MM.1S (cell line): ENCODE measurements at places on chromosomes 11 and 22.
A peak's percentile ranks its signal among the peaks of the same experiment; 100 is the strongest.

DNA sequence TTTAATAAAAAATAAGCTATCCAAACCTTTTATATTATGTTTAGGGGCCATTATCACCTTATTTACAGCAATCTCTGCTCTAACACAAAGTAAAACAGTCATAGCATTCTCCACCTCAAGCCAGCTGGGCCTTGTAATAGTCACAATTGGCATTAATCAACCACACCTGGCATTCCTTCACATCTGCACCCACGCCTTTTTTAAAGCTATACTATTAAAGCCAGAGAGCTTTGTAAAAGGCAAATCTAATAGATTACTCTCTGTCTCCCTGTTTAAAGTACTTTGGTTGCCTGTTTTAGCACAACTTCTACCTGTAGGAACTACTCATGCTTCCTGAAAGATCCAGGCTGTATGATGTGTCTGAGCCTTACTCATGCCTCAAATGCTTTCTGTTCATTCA lies 113.1 kb downstream of the CSNK2A3 start:
- H3K4me3 ChIP-seq, result no peak overlapping the region
- DNase-seq, result no peak
- no peaks in the 10 kb centered on the region for H3K4me1 ChIP-seq

DNA sequence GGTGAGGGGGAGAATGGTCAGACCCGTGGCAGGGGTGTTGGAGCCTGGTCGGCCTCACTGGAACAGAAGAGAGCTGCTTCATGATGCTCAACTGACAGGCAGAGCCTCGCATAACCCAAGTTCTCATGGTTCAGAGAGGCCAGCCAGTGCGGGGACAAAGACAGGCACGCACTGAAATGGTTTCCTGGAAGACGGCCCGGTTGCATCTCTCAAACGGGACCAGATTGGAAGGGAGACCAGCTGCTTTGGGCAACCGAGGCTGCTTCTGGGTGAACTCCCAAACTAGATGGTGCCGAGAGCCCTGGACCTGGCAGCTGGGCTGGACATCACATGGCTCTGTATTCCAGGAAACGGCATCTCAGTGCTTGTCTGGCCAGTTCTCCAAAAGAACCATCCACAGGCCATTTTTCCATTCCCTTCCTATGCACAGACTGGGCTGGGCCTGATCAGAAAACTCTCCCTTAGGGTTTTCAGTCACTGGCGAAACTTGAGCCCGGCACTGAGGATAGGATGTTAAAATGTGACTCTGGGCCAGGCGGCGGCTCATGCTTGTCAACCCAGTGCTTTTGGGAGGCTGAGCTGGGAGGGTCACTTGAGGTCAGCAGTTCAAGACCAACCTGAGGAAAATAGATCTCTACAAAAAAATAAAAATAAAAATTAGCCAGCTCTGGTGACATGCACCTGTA lies 80.1 kb upstream of the PRODH start:
- no peak overlapping the region for H3K27ac ChIP-seq
- H3K27me3 ChIP-seq, result peaks cover 19% of the 10 kb centered on the region
- H3K36me3 ChIP-seq, result no peaks in the 10 kb centered on the region
- H3K4me1 ChIP-seq, result no peaks in the 10 kb centered on the region
- H3K4me3 ChIP-seq, result no peak overlapping the region

DNA sequence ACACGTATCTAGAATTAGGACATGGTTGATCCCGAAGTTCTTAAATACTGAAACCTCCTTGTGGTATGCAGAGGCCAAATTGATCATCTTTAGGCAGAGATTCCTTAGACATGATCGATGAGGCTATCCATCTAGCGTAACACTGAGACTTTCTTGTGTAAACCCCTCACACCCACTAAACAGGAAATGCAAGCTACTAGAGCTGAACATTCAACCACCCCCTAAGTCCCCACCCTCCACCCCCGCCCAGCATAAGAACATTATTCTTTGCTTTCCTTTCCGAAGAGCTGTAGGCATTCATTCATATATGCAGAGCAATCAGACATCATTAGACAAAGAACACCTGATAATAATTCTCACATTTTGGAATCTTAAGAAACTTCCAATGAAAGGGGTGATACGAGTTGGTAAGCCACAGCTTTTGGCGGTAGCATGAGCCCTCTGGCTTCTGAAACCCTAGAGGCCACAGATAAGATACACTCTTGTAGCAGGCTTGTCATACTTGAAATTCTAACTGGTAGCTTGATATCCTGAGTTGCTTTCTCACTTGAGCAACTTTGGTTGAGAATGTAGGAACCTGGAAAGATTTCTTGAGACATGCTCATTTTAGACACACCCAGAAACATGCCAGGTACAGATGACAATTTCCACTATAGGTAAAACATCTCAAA lies 42.2 kb downstream of the FLI1 start:
- no peak overlapping the region for H3K4me3 ChIP-seq
- DNase-seq, result peak; percentile 69
- H3K27me3 ChIP-seq, result no peaks in the 10 kb centered on the region
- peaks cover 92% of the 10 kb centered on the region for H3K4me1 ChIP-seq
- peak overlapping the region; percentile 99; the same call in 1 of the 2 replicates for H3K27ac ChIP-seq

GRCh38 chr11:118838905-118839553 lies 44.7 kb upstream of the CXCR5 start:
- H3K4me1 ChIP-seq, result peaks cover 22% of the 10 kb centered on the region
- DNase-seq, result peak; percentile 84
- H3K27me3 ChIP-seq, result no peaks in the 10 kb centered on the region
- H3K27ac ChIP-seq, result peak overlapping the region; percentile 68
- no peak overlapping the region for H3K4me3 ChIP-seq

- H3K4me3 ChIP-seq, result no peak overlapping the region
- no peak overlapping the region for H3K27ac ChIP-seq
- H3K36me3 ChIP-seq, result no peaks in the 10 kb centered on the region
- H3K4me1 ChIP-seq, result no peaks in the 10 kb centered on the region
Measured at GRCh38 chr22:17920145-17920605, 104.2 kb downstream of the MICAL3 start.

DNA sequence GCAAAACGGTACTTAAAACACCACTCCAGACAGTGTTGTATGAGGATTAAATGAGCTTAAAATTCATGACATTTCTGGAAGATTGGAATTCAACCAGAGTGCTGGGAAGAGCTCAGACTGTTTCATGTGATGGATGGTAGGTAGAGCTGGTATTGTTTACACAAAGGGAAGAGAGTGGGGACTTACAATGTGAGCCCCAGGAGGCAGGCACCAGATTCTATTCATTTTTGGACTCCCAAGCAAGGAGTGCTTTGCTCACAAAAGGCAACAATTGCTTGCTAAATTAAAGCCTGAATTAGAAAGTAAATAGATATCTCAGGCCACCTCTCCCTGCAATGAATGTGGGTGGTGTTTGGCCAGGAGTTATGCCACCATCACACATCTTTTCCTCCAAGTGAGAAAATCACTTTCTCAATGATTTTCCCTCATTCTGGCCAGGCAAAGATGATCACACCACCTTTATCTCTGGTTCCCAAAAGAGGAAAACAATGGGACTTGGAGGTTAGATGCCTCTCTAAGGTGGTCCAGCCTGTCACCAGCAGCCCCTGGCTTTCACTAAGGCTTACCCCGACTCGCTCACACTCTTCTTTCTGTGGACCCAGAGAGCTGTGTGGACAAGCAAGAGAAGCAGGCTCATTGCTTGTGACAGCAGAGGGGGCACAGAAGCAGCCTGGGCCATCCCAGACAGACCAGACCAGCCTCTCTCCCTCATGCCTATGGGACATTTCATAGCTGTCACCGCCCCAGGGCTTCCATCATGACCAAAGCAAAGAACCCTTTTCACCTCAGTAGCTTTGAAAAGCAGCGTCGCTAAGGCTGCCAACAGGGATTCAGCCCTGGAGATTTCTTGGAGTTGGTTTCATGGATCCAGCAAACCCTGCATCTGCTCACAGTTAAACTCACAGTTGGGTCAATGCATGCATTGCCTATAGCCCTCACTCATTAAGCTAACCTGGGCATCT lies 63.5 kb upstream of the DRD2 start:
- no peaks in the 10 kb centered on the region for H3K36me3 ChIP-seq
- H3K27me3 ChIP-seq, result no peaks in the 10 kb centered on the region
- no peak for DNase-seq
- H3K4me1 ChIP-seq, result no peaks in the 10 kb centered on the region
- H3K4me3 ChIP-seq, result no peak overlapping the region
- no peak overlapping the region for H3K27ac ChIP-seq

GRCh38 chr11:65032216-65032615 lies 5.0 kb downstream of the SNX15 start:
- no peaks in the 10 kb centered on the region for H3K27me3 ChIP-seq
- no peak overlapping the region for H3K4me3 ChIP-seq
- no peaks in the 10 kb centered on the region for H3K36me3 ChIP-seq
- H3K27ac ChIP-seq, result no peak overlapping the region
- DNase-seq, result no peak

GRCh38 chr11:117949062-117949461 lies 19.9 kb upstream of the TMPRSS13 start:
- H3K4me1 ChIP-seq, result peaks cover 13% of the 10 kb centered on the region
- no peak for DNase-seq
- H3K36me3 ChIP-seq, result no peaks in the 10 kb centered on the region
- H3K27ac ChIP-seq, result no peak overlapping the region
- no peak overlapping the region for H3K4me3 ChIP-seq

DNA sequence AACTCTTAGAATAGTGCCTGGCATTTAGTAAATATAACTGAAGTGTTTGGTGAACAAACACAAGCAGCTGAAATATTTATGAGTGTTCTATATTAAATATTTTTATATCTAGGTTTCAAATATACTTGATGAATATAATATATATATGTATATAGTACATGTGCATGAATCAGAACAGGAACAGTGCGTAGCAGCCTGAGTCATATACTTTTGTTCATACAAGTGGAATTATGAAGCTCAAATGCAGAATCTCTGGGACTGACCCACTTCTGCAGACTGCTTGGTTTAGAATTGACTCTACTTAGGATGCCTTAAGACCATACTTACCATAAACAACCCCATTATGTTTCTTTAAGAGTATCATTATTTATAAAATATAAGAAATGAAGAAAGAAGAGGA lies 997.8 kb upstream of the RAG2 start:
- H3K36me3 ChIP-seq, result no peaks in the 10 kb centered on the region
- no peaks in the 10 kb centered on the region for H3K4me1 ChIP-seq
- DNase-seq, result no peak
- H3K27me3 ChIP-seq, result no peaks in the 10 kb centered on the region
- no peak overlapping the region for H3K27ac ChIP-seq

GRCh38 chr11:47212938-47213337 lies 1.8 kb upstream of the DDB2 start:
- no peak overlapping the region for H3K27ac ChIP-seq
- H3K36me3 ChIP-seq, result no peaks in the 10 kb centered on the region
- no peak for DNase-seq
- H3K27me3 ChIP-seq, result no peaks in the 10 kb centered on the region

- no peaks in the 10 kb centered on the region for H3K27me3 ChIP-seq
- DNase-seq, result peak; percentile 55
- peaks cover 44% of the 10 kb centered on the region for H3K36me3 ChIP-seq
- H3K4me1 ChIP-seq, result peaks cover 62% of the 10 kb centered on the region
- H3K4me3 ChIP-seq, result no peak overlapping the region
Measured at GRCh38 chr11:111361874-111362273, 17.2 kb downstream of the POU2AF1 start.

GRCh38 chr11:35036639-35037038 lies 102.3 kb upstream of the CD44 start:
- no peak for DNase-seq
- H3K4me1 ChIP-seq, result peaks cover 22% of the 10 kb centered on the region
- H3K27me3 ChIP-seq, result no peaks in the 10 kb centered on the region
- H3K4me3 ChIP-seq, result no peak overlapping the region

DNA sequence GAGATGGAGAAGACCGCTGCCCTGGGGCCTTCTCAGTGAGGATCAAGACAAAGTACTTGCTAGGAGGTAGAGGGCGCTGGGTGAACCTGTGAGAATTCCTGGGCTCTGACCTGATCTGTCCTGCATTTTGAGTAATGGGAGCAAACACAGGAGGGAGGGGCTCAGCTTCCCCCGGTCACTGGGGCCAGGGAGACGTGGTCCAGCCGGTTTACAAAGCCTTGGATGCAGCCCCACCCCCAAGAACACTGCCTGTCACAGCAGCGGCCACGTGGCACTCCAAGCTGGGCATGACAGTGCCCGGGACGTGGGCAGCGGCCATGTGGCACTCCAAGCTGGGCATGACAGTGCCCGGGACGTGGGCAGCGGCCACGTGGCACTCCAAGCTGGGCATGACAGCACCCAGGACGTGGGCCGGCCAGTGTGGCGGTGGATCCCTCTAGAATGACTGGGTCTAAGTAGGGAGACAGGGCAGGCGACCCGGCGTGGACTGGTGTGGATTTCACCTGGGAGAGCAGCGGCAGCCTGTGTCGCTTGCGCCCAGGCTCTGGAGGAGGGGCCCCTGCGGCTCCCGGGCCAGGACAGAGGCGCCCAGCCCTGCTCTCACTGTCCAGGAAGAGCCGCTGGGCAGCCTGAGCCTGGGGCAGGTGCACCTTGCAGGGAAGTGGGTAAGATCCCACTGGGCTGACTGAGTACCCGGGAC lies 2.5 kb upstream of the TTLL8 start:
- no peak overlapping the region for H3K27ac ChIP-seq
- H3K36me3 ChIP-seq, result no peaks in the 10 kb centered on the region
- H3K27me3 ChIP-seq, result peaks cover 63% of the 10 kb centered on the region
- H3K4me3 ChIP-seq, result no peak overlapping the region
- DNase-seq, result no peak
- peaks cover 7% of the 10 kb centered on the region; the same call in 1 of the 2 replicates for H3K4me1 ChIP-seq

DNA sequence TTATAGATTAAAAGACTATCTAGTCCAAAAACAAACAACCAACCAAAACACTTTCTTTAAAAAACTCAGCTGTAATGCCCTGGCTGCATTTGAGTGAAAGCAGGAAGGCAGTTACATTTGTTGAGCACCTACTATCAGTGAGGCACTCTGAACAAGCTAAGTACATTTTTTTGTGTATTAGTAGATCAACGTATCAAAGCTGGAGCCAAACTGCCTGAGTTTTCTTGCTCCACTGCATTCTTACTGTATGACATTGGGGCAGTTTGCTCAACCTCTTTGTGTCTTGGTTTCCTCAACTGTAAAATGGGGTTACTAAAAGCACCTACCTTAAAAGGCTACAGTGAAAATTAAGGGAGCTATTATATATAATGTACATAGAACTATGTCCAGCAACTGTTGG lies 22.0 kb downstream of the COA4 start:
- DNase-seq, result no peak
- no peaks in the 10 kb centered on the region for H3K36me3 ChIP-seq
- H3K27ac ChIP-seq, result no peak overlapping the region
- no peaks in the 10 kb centered on the region for H3K4me1 ChIP-seq
- no peak overlapping the region for H3K4me3 ChIP-seq

DNA sequence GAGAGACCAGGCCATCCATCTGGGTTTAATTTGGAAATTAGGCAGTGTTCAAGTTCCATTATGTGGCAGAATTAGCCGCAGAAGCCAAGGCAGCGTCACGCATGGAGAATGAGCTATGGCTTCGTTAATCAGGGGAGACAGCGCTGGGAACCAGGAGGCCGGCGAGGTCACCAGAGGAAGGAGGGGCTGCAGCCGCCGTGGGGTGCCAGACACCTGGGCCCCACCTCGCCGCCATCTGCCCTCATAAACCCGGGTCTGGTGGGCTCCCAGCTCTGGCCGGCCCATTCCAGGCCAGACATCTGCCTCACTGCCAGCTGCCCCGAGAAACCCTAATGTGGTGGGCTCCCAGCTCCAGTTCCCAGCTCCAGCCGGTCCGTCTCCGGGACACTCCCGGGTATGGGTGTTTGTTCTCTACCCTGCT lies 676.9 kb downstream of the BRD1 start:
- peaks cover 32% of the 10 kb centered on the region for H3K27me3 ChIP-seq
- no peak overlapping the region for H3K4me3 ChIP-seq
- H3K27ac ChIP-seq, result no peak overlapping the region
- no peaks in the 10 kb centered on the region for H3K4me1 ChIP-seq
- H3K36me3 ChIP-seq, result no peaks in the 10 kb centered on the region
- no peak for DNase-seq
